ENCODE measurements at places on chromosomes 16 and 17.

- DNase-seq, result no peak
Observed at GRCh38 chr16:11251525-11252481, 4.2 kb downstream of the SOCS1 start.

- no peak for DNase-seq
Observed at GRCh38 chr16:17222871-17223401, 247.8 kb downstream of the XYLT1 start.

DNA sequence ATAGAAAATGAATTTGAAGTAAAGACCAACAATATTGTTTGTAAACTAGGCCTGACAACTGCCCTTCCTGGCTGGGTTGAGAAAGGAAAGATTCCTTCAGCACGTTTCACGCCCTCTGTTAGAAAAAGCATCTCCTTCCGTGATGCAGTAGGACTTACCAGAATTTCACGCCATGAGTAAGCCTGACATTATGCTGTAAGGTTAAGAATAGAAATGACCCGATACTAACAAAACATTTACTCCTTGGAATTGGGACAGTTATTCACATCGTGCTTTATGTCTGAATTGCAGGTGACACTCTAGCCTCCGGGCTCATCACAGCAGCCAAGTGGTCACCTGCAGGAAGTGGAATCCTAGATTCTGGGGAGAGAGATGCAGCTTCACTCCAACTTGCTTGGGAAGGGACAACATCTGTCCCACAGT is 17.5 kb downstream of the MARCHF10 start:
- no peak for DNase-seq

- no peak for DNase-seq
Observed at GRCh38 chr17:76867578-76868175, 527 bp upstream of the MGAT5B start.

DNA sequence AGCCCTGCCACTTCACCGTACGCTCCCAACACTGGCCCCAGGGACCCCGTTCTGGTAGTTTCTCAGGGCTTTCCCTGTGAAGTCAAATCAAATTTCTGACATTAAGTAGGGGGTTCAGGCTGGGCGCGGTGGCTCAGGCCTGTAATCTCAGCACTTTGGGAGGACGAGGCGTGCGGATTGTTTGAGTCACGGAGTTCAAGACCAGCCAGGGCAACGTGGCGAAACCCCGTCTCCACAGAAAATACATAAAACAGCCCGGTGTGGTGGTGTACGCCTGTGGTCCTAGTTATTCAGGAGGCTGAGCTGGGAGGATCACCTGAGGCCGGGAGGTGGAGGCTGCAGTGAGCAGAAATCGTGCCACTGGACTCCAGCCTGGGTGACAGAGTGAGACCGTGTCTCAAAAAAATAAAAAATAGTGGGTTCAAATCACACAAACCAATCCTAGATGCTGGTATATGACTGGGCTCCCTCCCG is 632 bp downstream of the CYBC1 start:
- peak; percentile 25 for DNase-seq

GRCh38 chr17:78580277-78580804 is 3.1 kb upstream of the DNAH17 start:
- peak; percentile 38 for DNase-seq

- no peak for DNase-seq
Observed at GRCh38 chr16:180681-181564, 664 bp downstream of the HBQ1 start.

DNA sequence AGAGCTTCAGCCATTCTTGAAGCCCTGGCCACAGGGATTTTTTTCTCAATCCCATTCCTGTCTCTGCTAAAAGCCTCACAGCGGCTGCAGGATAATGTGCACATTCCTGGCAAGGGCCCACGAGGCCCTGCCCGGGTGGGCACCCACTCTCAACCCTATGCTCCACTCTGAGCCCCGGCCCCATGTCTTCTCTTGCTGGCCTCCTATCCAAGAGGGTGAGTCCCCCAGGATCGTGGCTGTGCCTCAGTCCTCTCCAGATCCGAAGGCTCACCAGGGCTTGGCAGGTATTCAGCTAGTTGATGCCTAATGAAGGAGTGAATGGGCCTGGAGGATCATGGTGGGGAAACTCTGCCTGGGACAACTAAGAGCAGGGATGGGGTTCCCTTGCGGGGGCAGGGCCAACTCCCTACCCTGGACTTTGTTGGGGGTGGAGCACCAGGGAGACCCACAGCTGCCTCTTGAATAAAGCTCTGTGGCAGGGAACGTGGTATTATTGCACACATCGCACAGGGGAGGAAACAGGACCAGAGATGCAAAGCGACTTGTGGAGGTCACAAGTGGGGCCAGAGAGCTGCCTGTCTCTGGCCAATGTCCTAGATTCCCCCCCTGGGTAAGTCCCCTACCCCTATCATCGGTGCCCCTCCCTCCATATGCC is 5.4 kb downstream of the ARHGAP27 start:
- no peak for DNase-seq

GRCh38 chr17:72351884-72352346 is 231.1 kb downstream of the SOX9 start:
- DNase-seq, result no peak

GRCh38 chr16:73113336-73113735 is 65.4 kb upstream of the ZFHX3 start:
- DNase-seq, result no peak

- no peak for DNase-seq
Observed at GRCh38 chr17:63293323-63294075, 152.6 kb downstream of the CYB561 start.

- DNase-seq, result no peak
Observed at GRCh38 chr16:67030221-67030962, 1.4 kb downstream of the CBFB start.

DNA sequence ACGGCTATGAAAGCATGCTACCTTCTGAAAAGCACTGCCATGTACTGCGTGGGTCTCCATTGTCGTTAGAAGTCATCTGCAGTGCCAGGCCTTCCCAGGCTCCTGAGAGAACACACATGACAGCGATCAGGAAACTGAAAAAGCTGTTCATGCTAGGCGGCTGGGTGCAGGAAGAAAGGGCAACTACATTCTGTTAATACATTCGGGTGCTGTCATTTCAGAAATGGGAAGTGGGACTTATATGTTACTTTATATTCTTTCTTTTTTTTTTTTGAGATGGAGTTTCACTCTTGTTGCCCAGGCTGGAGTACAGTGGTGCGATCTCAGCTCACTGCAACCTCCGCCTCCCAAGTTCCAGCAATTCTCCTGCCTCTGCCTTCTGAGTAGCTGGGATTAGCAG is 19.9 kb downstream of the CFAP20 start:
- DNase-seq, result no peak

- DNase-seq, result no peak
Observed at GRCh38 chr17:58335061-58335731, 6.6 kb upstream of the TSPOAP1 start.

DNA sequence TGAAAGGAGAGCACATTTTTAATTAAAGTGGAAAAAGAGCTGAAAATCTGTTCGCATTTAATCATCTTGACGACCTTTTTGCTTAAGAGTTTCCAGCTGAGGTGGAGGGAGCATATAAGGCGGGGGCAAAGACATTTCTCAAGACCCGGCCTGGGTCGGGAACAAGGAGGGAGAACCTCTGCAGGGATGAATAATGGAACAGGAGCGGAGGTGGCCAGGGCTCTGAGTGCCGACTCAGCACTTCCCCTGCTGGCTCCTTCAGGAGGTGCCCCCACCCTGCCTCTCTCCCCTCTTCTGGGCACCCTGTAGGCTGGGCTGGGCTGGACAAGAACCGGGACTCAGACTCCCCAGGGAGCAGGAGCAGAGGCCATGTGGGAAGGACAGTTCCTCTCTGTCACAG is 7.9 kb upstream of the NGFR start:
- no peak for DNase-seq

GRCh38 chr16:69187446-69188235 is 677 bp downstream of the SNTB2 start:
- DNase-seq, result peak; percentile 56

GRCh38 chr17:41184480-41184961 is at the start of gene KRTAP4-1:
KRTAP4-1 (minus strand) TSS chr17:41184911; CDS start chr17:41184854, 57 bp downstream.
- no peak for DNase-seq

GRCh38 chr17:1481736-1482135 is 10.8 kb downstream of the MYO1C start:
- no peak for DNase-seq

DNA sequence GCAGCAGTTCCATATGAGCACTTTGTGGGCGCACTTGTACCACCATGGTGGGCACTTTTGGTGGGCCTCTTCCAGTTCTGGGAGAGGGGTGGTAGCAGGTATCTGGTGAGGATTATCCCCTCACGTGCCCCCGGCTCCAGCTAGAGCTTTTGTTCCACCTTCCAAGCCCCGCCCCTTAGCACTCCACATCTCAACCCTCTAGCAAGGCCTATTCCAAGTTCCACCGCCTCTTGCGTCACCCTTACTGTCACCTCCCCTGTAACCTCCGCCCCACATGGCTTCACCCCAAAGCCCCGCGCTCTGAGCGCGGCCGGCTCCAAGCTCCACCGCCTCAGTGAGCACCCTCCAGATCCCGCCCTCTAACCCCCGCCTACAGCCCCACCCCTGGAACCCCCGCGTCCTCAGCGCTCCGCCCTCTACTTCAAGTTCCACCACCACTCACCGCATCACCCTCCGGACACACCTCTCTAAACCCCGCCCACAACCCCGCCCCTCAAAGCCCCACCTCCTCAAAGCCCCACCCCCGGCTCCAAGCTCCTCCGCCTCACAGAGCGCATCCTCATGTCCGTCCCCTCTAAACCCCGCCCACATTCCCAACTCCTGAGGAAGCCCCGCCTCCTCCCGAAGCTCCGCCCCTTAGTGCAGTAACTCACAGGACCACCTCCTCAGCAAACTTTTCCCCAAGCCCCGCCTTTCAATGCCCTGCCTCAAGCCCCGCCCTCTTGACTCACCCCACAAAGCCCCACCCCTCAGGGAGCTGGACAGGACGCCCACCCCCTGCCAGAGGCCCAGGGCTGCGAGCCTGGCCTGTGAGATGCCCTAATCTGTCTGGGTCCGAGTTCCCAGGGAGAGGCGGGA is 11.1 kb downstream of the SCN4A start:
- peak; percentile 64 for DNase-seq

DNA sequence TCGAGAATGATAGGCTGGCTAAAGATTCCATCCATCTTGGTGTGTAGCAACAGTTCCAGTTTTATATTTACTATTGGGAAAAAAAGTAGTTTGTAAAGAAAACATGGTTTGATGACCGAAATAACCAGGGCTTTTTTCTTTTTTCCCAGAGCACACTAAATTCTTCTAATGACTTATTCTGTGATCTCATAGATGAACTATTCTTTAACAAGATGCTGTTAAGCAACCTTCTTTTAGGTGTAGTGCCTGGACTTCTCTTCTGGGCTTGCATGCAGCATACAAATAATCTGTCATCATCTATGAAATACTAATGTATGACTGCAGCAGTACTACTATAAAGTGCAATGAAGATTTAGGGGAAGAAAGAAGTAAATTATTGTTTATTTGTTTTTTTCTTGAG is 11.0 kb upstream of the CAPNS2 start:
- no peak for DNase-seq

- DNase-seq, result no peak
Observed at GRCh38 chr17:56034197-56034635, 119.1 kb upstream of the ANKFN1 start.

- DNase-seq, result no peak
Observed at GRCh38 chr17:1077986-1078711, 81.2 kb downstream of the TIMM22 start.

GRCh38 chr16:23962001-23962400 is 126.2 kb downstream of the PRKCB start:
- DNase-seq, result no peak

- DNase-seq, result no peak
Observed at GRCh38 chr16:3152027-3152276, 17.1 kb downstream of the ZNF213 start.

DNA sequence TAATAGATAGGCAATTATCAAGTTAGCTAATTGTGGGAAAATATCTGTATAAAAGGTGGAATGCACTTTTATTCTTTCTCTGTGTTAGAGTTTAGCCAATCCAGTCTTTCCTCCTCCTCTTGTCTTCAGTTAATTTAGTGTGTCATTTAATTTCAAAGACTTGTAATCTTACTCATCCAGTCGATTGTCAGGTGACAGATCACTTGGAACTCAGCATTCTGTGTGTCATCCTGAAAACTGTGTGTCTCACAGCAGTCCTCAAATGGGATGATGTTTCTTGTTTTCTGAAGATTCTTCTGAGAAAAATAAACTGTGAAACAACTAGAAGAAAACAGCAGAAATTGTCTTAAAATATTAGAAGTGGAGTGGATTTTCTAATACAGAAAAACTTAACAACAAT is 290 bp upstream of the KRTAP4-1 start:
- DNase-seq, result no peak

DNA sequence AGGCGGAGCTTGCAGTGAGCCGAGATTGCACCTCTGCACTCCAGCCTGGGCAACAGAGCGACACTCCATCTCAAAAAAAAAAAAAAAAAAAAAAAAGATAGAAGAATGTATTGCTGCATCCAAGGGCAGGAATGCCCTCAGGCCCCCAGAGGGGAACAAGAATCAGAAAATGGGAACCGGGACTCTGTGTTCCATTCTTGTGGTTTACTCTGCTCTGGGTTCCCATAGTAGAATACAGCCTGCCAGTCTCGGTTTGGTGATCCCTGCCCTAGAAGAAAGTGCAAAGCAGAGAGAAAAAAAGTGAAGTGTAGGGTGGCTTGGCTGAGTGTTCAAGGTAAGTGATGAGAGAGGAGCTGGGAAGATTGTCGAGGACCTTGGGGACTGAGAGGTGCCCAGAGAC is 27.4 kb upstream of the KDM6B start:
- DNase-seq, result no peak

- DNase-seq, result no peak
Observed at GRCh38 chr17:49962599-49963308, 6.2 kb upstream of the DLX4 start.

DNA sequence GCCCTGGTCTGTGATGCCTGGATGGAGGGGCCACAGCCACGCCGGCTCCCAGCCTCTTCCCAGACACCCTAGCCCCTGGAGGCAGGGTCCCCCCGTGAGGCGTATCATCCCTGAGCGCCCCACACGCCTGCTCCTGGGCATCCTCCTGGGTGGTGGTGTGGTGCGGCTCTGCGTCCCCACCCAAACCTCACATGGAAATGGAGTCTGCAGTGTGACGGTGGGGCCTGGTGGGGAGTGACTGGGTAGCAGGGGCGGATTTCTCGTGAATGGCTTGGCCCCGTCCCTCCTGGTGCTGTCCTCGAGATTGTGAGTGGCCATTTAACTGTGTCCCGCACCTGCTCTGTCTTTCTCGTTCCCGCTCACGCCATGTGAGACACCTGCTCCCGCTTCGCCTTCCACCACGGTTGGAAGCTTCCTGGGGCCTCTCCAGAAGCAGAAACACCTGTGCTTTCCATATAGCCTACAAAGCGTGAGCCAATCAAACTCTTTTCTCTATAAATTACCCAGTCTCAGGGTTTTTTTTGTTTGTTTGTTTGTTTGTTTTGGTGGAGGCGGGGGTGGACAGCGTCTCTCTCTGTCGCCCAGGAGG is 5.9 kb upstream of the SSTR5 start:
- no peak for DNase-seq

DNA sequence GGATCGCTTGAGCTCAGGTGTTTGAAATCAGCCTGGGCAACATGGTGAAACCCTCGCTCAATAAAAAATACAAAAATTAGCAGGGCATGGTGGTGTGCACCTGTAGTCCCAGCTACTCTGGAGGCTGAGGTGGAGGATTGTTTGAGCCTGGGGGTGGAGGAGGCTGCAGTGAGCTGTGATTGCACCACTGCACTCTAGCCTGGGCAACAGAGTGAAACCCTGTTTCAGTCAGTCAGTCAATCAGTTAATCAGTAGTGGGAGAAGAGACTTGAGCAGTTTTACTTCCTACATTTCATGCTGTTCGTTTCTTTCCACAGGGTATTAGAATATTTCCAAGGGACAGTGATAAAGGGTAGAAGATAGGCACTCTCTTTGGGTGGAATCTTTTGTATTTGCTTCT is 8.8 kb downstream of the MAP3K3 start:
- DNase-seq, result no peak

Measured in colonic mucosa (tissue), 4 donors.